ENCODE measurements at places on chromosomes 2 and 18. TPM values are rescaled to one million over a fixed set of nuclear protein-coding genes. Genes with fewer than 3 reads are reported as not detected.

DNA sequence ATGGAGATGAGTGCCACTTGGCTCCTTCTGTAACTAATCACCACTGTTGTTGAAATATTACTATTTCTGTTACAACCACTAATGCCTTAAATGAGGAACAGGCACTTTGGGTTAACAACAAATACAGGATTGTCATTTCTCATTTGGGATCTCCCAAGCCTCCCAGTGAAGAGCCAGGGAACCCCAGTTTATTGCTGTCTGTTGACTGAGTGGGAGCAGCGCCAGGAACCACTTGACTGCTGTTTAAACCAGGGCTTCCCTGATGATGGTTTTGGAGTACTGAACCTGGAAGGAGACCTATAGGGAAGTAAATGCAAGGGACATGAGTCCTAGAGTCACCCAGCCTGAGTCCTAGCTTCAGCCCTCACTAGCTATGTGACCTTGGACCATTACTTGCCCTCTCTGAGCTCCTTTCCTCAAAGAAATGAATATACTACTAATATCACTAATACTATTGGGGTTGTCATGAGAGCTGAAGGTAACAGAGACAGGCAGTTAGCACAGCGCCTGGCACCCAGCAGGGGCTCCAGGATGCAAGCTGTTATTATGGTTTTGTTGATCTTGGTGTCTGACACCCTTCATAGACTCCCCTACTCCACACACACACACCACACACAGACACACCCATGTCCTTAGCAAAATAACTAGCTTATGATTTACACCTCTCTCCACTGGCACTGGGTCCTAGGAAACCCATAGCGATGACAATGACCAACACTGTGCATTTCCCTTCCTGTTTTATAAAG, 104.2 kb upstream of the FZD7 start:
- no peak for ATAC-seq

GRCh38 chr2:127661072-127661649, 14.2 kb downstream of the LIMS2 start:
- no peak for ATAC-seq

GRCh38 chr2:133458280-133458679, 110.0 kb downstream of the NCKAP5 start:
- ATAC-seq = no peak

- ATAC-seq = peak; percentile 40
These were observed 126.9 kb upstream of the ZNF516 start for GRCh38 chr18:76621782-76622495.

DNA sequence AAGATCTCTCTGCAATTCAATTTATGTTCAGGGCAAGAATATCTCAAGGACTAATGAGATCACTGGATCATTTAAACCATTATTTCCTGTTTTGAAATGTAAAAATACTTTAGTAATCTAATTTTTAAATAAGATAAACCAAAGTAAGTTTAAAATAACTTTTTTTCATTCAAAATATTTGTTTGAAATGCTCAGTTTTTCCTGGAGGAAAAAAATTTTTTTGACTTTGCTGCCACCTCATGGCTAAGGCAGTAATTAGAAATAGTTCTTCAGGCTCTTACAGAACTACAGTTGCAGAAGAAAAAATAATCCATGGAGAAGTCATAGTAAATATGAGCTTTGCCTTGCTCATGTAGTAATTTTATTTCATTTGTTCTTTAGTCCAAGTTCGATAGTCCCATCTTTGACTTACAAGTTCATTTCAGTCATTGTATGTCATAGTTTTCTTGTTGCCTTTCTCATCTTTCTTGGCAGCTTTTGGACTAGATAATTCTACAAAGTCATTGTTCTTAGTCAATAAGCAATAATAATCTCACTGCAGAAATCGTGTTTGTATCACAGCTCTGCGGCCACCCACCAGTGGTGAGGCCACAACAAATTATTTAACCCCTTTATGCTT, 127.4 kb downstream of the DPP4 start:
- no peak for ATAC-seq

DNA sequence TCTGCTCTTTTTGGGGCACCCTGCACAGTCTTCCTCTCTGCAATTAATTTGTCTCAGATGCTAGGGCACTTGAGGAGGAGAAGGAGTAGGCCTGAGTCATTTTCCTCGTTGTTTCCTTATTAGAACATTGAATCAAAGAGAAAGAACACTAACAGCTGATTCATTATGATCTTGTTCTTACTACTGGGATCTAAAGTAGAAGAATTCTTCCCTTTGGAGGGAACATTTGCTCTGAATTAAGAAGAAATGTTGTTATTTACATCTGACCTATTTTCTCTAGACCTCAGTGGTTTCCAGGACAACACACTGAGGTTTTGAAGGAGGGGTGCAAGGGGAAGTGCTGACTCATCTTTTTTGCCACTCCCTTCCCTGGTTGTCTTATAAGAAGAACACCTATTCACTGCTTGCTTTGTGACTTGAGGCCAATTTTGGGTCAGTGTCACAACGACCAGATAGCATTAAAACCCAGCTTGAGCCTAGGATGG, 24.3 kb upstream of the STAT1 start:
- peak; percentile 82 for ATAC-seq

The C1QL2 gene
- not detected for total RNA-seq

The FBLN7 gene
- total RNA-seq = 1.8 TPM

Data from motor neuron (in vitro differentiated cells).